Glutamatergic neuron (in vitro differentiated cells): ENCODE measurements at places on chromosomes 7 and 10. TPM values are rescaled to one million over a fixed set of nuclear protein-coding genes. Genes with fewer than 3 reads are reported as not detected.
A peak's percentile ranks its signal among the peaks of the same experiment; 100 is the strongest.

DNA sequence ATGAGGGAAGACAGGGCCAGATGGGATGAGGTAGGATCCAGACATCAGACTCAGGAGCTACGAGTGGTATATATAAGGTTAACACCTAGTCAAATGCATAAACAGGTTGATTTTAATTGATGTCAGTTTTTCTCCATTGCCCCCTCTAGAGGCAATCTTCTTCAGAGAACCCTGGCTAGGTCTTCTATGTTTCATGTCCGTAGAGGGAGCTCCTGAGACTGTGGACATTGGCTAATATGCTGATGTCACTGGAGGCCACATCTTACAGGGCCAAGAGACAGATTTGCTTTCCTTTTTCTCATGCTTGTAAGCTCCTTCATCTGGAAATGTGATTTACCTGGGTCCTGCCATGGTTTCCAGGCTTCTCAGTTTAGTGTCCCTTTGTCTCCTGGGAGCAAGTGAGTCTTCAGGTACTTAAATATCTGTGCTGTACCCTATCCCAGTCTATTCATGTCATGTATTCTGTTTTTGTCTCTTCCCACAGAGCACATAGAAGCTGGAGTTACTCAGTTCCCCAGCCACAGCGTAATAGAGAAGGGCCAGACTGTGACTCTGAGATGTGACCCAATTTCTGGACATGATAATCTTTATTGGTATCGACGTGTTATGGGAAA, 161.6 kb upstream of the PRSS1 start:
- DNase-seq = no peak

The GIMAP1 gene
- total RNA-seq = not detected

GRCh38 chr7:73799282-73800141, 29.4 kb upstream of the CLDN3 start:
- no peak for DNase-seq

GRCh38 chr10:112774798-112775197, 175.2 kb upstream of the TCF7L2 start:
- DNase-seq = no peak

The LIPF gene
- total RNA-seq = not detected

The UTF1 gene
- 0.61 TPM for total RNA-seq

GRCh38 chr7:40133561-40134427, 628 bp downstream of the MPLKIP start:
- DNase-seq = peak; percentile 64

- DNase-seq = peak; percentile 74
Measured at GRCh38 chr7:106041140-106041717, 70.9 kb downstream of the SYPL1 start.
